ENCODE measurements at places on chromosomes 5 and 9.

DNA sequence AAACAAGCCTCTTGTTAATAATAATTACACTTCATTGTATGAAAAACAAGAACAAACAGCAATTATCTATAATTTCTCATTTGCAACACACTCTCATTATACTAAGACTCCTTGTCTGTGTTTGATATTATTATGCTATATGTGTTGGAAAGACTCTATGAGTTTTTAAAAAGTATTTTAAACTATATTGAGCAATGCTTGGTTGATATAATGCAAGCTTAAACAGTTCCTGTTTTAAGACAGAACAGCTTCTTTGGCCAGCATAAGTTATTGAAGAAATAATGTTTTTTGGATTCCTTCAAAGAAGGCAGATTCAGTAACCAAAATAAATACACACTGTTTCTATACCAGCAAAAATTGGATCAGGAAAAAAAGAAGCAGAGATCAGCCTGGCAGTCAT is 871.4 kb downstream of the MAT2B start:
- DNase-seq, result no peak

- DNase-seq, result no peak
These were observed 223.6 kb upstream of the KIF2A start for GRCh38 chr5:62082370-62082801.

DNA sequence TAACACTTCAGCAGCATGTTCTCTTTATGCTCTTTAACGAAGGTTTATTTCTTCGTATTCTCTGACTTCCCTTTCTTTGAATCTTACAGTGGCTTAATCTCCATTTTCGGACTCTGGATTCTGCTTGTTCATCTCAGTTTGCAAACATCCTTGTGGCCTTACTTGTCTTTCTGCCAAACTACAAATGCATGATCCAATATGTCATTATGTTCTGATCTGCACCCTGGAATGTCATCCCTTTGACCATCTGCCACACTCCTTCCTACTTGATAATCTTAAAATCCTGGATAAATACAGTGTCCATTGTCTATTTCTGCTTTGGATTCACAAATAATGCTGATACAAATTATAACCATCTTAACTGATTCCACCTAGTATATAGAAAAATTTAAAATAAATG is 499.2 kb downstream of the CDH18 start:
- DNase-seq, result no peak

DNA sequence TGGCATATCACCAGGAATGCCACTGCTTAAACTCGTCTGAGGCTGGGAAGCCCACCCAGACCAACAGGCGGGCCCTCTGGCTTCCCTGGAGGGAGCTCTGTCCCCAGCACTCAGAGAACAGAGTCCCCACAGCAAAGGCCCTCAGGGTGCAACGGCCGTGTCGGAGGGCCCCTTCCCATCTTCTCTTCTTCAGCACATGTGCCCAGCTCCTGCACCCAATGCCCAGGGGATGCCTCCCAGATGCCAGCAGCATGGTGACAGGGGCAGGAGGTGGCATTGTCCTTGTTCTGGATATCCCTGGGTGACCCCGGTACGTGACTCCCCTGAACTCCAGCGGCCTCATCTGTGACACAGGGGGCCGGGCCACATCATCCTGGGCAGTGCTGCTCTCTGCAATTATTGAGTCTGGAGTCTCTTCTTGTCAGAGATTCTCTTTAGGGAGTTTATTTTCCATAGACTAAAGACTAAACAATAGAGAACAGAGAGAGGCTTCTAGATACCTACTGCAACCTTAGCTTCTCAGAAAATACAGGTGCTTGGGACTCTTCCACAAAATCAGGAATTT is 13.6 kb upstream of the OLFM1 start:
- DNase-seq, result no peak

- DNase-seq, result no peak
These were observed 156.5 kb downstream of the SNCAIP start for GRCh38 chr5:122468351-122469116.

Data from T-helper 2 cell (primary cell).